ENCODE measurements at places on chromosomes 4 and X. TPM values are rescaled to one million over a fixed set of nuclear protein-coding genes. Genes with fewer than 3 reads are reported as not detected.

GRCh38 chr4:158758142-158758541, 10.7 kb upstream of the FNIP2 start:
- DNase-seq = no peak

GRCh38 chr4:83114576-83114975, at the start of gene PLAC8:
Gene PLAC8 (minus strand): TSS chr4:83114729. CDS start chr4:83107921, 6,808 bp downstream.
- peak; percentile 55 for DNase-seq

DNA sequence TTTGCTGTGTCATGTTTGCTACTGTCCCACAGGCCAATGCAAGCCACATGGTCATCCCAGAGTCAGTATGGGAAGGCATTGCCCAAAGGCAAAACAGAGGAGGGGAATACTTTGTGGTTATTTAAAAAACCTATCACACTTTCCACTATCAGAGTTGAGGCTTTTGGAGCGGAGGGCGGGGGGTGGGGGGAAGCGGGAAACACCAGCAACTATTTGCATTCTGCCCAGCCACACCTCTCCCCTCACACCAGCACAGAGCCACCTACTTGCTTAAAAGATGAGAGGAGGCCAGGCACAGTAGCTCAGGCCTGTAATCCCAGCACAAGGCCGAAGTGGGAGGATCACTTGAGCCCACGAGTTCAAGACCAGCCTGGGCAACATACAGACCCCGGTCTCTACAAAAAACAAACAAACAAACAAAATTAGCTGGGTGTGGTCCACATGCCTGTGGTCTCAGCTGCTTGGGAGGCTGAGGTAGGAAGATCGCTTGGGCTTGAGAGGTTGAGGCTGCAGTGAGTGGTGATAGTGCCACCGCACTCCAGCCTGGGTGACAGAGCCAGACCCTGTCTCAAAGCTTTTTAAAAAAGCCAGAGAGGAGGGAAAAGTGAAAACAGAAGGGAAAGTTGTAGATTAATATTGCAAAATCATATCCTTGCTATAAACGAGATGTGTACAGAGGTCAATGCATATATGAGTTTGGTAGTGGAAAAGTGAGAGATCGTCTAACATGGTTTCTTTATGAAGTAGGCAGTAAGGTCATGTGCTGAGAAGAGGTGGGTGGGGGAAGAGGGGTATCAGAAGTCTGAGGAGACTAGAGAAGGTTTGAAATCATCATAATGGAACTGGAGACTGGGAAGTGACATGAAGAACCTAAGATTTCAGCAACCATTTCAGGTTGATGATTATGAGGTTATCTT, 1.9 kb upstream of the CHST7 start:
- no peak for DNase-seq

DNA sequence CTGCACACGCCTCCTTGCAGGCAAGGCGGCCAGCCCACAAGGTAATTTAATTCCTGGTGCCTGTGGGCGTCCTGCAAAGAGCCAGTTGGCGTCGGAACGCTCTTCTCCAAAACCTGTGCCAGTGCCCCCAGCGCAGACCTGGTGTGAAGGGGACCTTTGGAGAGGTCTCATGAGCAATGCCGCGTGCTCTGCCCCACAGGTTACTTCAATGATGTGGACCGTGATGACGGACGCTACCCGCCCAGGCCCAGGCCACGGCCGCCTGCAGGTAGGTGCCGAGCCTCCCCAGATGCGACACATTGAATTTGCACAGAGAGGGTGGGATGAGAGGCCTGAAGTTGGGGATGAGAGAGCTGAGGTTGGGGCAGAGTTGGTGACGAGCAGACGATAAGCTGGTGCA, 34.4 kb upstream of the GYG2 start:
- no peak for DNase-seq

- no peak for DNase-seq
Measured at GRCh38 chr4:119835613-119835910, 207.0 kb upstream of the PDE5A start.

- no peak for DNase-seq
Measured at GRCh38 chrX:16205840-16206239, 38.6 kb downstream of the MAGEB17 start.

GRCh38 chr4:82618103-82618720, 56.4 kb upstream of the TMEM150C start:
- no peak for DNase-seq

- no peak for DNase-seq
Measured at GRCh38 chrX:154084449-154085300, 12.8 kb downstream of the MECP2 start.

Gene CPE
- not detected for total RNA-seq

GRCh38 chrX:35040871-35041270, 98.3 kb downstream of the FAM47B start:
- DNase-seq = no peak

Gene GPR82
- 0.07 TPM for total RNA-seq

- DNase-seq = no peak
Measured at GRCh38 chrX:9765737-9766097, at the start of gene GPR143. Gene GPR143 (minus strand): TSS chrX:9765847. CDS start chrX:9765817, 30 bp downstream.

DNA sequence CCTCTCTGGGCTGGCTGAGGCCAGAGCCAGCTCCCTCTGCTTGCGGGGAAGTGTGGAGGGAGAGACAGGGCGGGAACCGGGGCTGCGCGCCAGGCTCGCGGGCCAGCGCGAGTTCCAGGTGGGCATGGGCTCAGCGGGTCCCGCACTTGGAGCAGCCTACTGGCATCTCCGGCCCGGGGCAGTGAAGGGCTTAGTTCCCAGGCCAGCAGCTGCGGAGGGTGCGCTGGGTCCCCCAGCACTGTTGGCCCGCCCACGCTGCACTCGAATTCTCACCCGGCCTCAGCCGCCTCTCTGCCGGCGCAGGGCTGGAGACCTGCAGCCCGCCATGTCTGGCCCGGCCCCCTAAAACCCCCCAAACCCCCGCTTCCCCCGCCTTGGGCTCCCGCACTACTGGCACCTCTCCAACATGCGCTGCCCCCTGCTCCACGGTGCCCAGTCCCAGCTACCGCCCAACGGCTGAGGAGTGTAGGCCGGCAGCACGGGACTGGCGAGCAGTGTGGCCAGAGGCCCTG, 33.8 kb upstream of the FAT4 start:
- DNase-seq = no peak

GRCh38 chr4:31080887-31081286, 360.7 kb downstream of the PCDH7 start:
- DNase-seq = no peak
